ENCODE measurements at places on chromosomes 12 and 14. TPM values are rescaled to one million over a fixed set of nuclear protein-coding genes. Genes with fewer than 3 reads are reported as not detected.
A peak's percentile ranks its signal among the peaks of the same experiment; 100 is the strongest.

Gene ZC3H14
- 86.1 TPM for total RNA-seq

Gene GEMIN2
- 57.5 TPM for total RNA-seq

Gene TSPAN19
- total RNA-seq, result not detected

Gene ZBTB25
- 2.2 TPM for total RNA-seq

Gene CPNE8
- total RNA-seq, result not detected

Gene TEX52
- total RNA-seq, result not detected

Gene KIF26A
- 0.05 TPM for total RNA-seq

DNA sequence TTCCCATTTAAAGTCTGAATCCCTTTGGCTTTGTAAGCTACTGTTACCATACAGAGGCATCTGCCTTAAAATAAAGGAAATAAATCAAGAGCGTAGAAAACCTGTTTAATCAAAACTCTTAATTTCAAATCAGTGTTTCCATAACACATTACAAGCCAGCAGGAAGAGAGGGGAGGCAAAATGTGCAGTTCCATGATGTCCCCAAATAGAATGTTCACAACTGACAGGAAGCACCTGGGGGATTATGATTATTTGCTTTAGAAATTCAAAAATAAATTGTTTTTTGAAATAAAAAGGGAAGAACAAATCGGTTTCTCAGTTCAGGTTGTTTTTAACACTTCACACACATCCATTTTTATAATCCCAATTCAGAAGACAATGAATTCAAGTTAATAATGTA is 21.4 kb downstream of the SOCS2 start:
- DNase-seq, result no peak

DNA sequence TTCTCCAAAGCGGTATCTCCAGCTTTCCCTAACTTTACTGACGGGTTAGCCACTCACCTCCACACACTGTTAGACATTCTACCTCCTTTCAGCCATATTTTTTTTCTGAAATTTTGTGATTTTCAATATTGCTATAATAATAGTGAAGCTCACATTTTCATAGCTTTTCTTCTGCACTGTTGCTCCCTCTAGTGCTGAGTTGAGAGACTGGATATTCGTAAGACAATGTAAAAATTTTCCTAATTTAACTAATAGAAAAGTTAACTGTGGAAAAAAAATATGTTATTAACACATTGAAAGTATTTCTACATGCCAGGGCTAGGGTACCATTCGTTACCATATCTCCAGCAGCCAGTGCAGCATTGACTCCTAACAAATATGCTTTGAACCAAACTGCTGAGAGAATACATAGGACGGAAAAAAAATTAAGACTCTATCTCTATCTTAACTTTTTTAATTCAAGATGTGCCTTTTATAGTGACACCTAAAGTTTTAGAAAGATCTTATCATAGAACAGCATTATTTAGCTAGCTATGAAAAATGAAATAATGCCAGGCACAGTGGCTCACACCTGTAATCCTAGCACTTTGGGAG is 48.7 kb upstream of the ABCC9 start:
- no peak for DNase-seq

DNA sequence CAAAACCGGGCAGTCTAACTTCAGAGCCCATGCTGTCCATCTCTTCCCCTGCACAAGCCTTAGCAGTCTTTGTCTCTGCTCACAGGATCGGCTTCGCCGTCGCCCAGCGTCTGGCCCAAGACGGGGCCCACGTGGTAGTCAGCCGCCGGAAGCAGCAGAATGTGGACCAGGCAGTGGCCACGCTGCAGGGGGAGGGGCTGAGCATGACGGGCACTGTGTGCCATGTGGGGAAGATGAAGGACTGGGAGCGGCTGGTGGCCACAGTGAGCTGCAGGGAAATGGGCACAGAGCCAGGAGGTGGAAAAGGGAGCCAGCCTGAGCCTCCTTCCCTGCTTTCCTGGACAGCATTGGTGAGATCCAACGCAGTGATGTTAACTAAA is 14.2 kb upstream of the CARMIL3 start:
- no peak for DNase-seq

DNA sequence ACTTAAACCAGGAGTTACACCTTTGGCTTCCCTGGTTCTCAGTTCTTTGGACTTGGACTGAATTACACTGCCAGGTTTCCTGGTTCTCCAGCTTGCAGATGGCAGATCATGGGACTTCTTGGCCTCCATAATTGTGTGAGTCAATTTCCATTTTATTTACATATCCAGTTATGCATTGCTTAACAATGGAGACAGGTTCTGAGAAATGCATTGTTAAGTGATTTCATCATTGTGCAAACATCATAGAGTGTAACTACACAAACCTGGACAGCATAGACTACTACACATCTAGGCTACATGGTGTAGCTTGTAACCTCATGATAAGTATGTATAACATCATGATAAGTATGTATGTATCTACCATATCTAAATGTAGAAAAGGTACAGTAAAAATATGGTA is 276.1 kb upstream of the BTG1 start:
- no peak for DNase-seq

- no peak for DNase-seq
Measured at GRCh38 chr14:51732494-51733112, 80.9 kb downstream of the FRMD6 start.

- no peak for DNase-seq
Measured at GRCh38 chr12:70929029-70929428, 8.5 kb upstream of the PTPRR start.

DNA sequence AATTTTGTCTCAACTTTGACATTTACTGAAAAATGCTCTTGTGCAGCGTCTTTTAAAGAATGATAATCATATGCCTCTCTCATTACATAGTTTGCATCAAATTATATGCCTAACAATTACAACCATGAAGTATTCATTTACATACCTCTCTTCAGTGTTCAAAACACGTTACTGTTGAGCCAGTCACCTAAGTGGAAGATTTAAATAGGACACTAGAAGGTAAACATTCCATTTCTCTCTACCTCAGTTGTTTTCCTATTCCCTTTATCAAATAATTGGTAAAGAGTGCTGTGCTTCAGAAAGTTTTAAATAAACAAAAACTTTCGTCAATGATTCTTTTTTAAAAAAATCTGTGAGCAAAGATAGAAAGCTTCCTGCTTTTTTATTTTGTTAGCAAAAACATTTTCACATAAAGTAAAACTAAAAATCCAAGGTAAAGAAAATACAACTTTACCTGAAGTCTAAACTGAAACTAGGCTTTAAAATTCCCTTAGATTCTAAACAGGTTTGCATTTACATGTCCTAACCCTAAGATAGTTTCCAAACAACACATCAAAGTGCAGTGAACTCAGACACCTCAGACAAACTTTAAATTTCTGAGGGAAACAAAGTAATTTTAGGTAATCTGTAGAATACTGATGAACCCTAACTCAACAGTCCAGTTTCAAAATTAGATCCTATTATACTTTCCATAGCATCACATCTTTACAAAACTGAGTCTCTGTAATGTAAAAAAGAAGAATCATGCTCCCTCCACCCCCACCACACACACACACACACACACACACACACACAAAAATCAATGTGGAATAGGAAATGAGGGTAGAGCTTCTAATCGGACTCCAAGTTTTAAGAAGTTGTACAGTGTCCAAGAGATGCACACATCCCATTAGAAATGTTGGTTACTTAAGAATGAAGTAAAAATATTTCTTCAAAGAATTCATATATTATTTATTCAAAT is 46.2 kb downstream of the PAWR start:
- DNase-seq, result no peak

DNA sequence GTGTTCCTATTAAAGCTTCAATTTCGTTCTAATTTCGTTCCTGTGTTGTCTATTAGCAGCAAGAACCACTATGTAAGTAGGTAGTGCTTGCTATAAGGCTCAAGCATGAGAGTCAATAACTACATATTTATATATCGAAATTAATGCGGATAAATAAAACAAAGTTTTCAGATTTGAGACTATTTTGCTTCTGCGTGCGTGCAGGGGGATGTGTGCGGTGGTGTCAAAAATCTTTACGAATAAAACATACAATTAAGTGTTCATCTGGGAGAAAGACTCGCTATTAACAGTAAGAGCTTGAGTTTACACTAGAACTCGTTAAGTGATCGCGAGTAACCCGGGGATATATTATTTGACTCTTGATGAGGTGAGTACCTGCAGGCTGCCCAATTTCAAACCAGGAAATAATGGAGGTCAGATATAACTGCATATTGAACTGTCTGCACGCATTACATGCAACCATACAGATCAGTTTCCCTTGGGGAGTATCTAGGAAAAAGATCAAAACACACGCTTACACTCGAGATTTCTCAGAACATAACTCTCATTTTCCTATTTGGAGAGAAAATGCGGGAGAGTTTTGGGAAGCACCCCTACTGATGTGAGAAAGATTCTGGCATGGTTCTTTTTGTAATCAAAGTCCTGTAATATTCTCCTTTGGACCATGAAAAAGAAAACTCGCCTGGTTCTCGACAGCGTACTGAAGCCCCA is 813 bp downstream of the TWF1 start:
- DNase-seq, result no peak

DNA sequence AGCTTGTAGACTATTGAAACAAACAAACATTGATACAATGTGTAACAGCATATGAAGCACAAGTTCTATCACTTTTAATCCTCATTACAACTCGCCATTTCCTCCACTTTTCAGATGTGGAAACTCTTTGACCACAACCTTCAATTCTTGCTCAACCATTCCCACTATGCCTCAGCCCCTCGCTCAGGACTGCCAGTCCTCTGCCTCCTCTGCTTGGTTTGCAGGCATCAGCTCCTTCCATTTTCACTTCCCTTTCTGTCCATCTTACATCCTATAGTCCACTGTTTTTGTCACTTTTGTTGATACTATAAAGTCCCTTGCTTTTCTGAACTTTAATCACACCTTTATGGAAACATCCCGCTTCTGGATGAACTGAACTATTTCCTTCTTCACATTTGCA is 28.2 kb upstream of the CD27 start:
- DNase-seq, result no peak

GRCh38 chr14:68603533-68604360 is 189.1 kb downstream of the ZFP36L1 start:
- DNase-seq, result no peak

- DNase-seq, result no peak
Measured at GRCh38 chr12:9134981-9135628, 19.4 kb upstream of the A2M start.

GRCh38 chr14:89240414-89240813 is 176.6 kb downstream of the FOXN3 start:
- no peak for DNase-seq

DNA sequence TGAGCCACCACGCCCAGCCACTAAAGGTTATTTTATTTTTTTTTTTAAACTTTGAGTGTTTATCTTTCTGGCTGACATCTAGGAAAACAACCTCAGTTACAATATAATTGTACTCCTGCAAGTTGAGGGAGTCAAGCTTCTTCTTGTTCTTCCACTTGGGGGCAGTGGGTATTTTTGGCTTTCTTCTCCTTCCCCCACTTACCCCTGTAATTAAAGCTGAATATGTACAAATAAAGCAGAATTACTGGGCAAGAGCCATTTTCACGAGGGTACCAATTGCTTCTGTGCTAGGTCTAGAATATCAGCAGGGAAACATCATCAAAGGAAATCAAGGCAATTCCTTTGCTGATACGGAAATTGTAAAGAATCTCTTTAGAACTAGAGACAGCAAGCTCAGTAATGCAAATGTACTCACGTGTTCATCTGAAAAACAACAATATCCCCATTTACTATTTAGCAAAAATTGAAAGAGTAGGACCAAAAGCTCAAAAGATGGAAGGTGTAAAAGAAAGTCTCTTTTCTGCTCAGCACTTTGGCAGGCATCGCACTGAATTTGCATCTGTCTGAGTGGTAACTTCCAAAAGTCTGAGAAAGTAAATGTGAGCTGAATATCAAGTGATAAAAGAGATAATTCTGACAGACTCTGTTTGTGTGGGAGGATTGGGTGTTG is 72.8 kb downstream of the TAOK3 start:
- DNase-seq, result no peak

DNA sequence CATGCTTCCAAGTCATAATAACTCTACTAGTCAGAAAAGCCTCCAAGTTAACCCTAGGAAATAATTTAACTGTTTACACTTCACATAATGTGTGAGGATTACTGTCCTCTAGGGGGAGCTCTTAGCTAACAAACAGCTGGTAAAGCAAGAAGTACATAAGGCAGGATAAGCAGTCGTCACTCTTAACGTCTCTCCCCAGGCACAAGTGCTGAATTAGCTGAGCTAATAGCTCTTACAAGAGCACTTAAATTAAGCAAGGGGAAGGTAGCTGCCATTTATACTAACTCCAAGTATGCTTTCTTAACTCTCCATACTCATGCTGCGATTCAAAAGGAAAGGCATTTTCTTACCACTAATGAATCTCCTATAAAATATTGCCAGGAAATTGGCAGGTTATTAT is 79.3 kb upstream of the TSPAN11 start:
- no peak for DNase-seq

GRCh38 chr12:49964849-49965624 is 3.4 kb downstream of the AQP5 start:
- DNase-seq, result no peak

GRCh38 chr14:44966601-44967336 is 4.8 kb downstream of the TOGARAM1 start:
- no peak for DNase-seq

DNA sequence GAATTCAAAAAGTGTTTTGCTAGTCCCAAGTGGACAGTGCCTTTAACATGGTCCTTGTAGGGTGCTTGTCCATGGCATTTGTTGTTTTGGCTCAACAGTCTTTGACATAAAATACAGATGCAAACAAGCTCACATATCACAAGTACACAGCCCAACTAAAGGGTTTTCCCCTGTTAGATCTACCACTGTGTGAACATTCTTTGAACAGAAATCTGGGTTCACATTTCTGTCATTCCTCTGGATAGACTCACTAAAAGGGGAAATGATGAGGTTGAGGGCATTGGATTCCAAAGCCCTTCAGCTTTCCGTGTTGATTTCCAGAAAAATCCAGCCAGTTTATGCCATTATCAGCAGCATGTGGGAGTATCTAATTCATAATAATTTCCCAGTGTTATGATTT is 54.1 kb downstream of the EP400 start:
- peak; percentile 50 for DNase-seq

DNA sequence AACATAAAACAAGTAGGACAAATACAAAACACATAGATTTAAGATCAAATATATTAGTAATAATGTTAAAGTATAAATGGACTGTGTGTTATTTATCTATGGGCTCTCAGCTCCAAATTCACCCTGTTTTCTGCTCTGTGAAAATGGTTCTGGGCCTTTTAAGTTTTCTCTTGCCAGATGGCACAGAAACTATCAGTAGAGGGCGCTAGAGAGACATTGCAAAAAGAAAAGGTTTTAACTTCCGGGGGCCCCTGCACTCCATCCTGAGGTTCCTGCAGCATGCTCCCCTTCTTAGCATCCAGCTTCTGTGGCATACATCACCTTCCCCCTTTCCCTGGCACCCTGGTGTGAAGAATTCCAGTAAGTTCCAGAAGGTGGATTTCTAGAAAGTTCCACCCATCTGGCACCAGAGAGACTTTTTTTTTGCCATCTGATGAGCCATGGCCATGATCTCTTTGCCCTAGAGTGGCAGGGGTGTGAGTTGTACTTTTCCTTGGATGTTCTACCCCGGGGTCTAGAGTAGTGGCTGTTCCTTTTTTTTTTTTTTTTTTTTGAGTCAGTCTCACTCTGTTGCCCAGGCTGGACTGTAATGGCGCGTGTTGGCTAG is 29.3 kb downstream of the ZCRB1 start:
- no peak for DNase-seq

All from SJSA1 (cell line).